ENCODE measurements at places on chromosomes 5 and 9.

DNA sequence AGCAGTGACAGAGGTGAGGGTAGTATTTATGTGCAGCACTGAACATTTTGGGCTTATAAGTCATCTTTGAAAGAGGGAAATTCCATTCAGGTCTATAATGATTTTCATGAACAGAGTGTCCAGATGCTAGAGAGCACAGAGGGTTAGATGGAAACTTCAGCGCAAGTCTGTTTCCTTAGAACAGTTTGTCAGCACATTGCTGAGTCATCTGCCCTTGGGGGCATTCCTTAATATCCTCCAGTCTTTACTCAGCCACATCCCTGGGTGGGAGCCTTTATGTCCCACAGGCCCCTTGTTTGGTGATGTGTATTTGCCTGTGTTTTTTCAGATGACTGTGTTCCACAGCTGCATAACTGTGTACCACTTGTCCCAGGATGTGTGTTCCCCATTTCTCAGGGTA is 138.5 kb upstream of the S1PR3 start:
- DNase-seq = no peak

DNA sequence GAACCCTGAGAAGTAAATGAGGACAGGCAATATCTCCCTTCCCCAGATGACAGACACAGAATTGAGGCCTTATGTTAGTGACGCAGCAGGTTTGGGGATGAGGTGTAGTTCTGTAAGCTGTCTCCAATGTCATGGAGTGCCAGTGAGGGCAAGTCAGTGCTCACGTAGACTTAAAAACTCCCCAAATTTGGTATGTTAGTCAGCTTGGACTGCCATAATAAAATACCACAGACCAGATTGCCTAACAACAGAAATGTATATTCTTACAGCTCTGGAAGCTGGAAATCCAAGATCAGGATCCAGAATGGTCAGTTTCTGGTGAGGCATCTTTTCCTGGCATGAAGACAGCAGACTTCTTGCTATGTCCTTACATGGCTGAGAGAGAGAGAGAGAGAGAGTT is 14.9 kb downstream of the FOXI1 start:
- DNase-seq = no peak

DNA sequence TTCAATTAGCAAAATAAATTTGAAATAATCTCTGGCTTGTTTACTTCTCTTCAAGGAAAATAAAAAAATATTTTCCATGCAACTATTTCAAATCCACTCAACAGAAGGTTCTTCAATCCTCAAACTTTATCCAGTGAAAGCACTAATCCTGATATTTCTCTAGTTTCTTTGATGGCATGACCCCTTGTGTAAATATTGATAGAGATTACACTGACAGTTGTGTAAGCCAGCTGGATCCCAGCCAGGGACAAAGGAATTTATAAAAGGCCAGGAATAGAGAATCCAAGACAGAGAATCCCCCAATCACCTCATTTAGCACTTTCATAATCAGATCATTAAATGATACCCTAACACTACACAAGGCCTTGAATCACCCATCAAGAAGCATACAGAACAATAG is 135.2 kb downstream of the GNA14 start:
- no peak for DNase-seq

GRCh38 chr9:90967145-90967538 is 165.5 kb downstream of the SYK start:
- no peak for DNase-seq

GRCh38 chr5:59036274-59036961 is 453.5 kb downstream of the RAB3C start:
- DNase-seq = no peak

DNA sequence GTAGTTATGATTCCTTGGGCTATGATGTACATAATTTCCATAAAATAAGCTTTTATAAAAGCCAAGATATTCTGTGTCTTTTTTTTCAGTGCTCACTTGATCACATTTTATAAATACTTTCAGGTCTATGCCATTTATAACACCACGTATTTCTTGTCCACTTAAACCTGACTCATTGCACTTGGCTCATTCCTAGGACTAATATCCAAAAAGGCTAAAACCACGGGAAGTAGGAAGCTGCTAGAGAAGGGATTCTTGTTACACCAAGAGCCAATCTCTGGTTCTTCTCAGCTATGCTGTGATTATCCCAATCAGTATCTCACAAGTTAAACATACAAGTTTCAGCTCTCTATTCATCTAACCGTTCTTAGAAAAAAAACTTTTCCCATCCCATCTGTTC is 80.4 kb upstream of the CDH6 start:
- DNase-seq = no peak

DNA sequence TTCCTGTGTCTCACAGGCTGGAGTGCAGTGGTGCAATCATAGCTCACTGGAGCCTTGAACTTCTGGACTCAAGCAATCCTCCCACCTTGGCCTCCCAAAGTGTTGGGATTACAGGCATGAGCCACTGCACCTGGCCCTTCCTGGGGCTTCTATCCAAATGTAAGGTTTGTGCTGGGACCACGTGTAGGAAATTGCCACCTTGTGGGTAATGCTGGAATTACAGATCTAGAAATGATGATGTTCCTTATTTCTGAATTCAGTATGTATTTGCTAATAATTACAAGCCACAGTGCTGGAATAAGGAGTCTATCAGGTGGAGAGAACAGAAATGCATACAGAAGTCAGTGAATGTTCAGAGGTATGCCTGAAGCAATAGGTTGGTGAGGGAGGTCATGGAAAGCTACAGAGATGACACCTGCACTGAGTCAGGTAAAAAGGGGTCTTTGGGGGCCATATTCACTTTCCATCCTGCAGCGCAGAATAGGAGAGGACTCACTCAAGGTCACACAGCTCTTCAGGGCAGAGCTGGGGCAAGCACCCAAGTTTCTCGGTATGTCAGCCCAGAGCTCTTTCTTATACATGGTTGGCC is 8.8 kb upstream of the IGFBPL1 start:
- no peak for DNase-seq

DNA sequence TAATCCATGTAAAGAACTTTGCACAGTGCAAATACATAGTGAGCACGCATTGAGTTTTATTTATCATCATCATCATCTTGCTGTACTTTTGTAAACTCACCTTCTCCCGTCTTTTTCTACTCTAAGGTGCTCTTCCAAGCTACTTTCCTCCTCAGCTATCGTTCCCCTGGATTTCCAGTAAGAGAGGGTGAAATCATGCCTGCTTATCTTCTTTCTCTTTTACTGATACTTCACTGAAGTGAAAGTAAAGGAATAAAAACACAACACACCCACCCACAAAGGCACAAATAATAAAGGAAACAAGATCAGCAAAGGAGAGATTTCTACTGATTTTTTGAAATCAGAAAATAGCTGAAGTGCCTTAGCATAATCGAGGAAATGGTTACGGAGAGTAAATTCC is 509.9 kb downstream of the RAB3C start:
- DNase-seq = no peak

- DNase-seq = no peak
These were observed 781 bp downstream of the FOXD1 start for GRCh38 chr5:73447530-73448462.

DNA sequence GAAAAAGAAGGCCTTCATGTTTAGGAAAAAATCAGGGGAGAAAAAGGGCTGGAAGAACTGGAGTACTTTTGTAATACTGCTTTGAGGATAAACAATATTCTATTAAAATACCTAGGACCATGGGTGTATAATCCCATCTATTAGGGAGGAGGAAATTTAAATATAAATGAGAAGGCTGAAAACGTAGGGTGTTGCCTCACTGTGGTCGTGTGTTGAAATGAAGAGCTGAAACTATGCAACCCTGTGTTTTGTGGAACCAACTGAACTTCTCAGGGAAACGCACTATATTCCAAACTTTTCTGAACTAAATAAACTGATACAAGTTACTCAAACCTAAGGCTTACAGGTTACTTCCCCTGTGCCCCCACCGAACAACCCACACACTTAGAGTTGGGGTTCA is 4.5 kb upstream of the CNTLN start:
- no peak for DNase-seq

- no peak for DNase-seq
These were observed 15.6 kb downstream of the EXOSC3 start for GRCh38 chr9:37769306-37769705.

- no peak for DNase-seq
These were observed 3.7 kb downstream of the ECSCR start for GRCh38 chr5:139458580-139459407.

- no peak for DNase-seq
These were observed 261.2 kb upstream of the CLINT1 start for GRCh38 chr5:158119961-158120723.

- DNase-seq = no peak
These were observed 97.4 kb downstream of the CDK5RAP2 start for GRCh38 chr9:120482424-120483186.

- DNase-seq = no peak
These were observed 3.8 kb downstream of the NKD2 start for GRCh38 chr5:1012313-1012841.

GRCh38 chr9:72013292-72013760 is 47.1 kb downstream of the C9orf57 start:
- no peak for DNase-seq

GRCh38 chr9:125464591-125465385 is 203.2 kb downstream of the GAPVD1 start:
- no peak for DNase-seq

DNA sequence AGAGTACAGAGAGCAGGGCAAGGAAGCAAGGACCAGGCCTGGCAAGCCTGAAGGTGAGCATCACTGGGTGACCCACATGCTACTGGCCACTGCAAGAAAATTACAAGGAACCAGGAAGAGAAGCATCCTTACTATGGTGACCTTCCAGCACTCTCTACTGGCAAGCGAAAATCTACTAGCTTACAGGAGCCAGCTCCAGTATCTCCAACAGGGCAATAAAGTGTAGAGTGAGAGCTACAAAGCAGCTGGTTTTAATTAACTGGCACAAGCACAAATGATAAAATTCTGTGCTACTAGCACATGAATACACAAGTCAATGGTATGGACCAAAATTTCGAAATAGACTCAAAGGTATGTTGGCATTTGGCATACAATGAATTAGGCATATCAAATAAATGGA is 113.3 kb upstream of the CAST start:
- no peak for DNase-seq

DNA sequence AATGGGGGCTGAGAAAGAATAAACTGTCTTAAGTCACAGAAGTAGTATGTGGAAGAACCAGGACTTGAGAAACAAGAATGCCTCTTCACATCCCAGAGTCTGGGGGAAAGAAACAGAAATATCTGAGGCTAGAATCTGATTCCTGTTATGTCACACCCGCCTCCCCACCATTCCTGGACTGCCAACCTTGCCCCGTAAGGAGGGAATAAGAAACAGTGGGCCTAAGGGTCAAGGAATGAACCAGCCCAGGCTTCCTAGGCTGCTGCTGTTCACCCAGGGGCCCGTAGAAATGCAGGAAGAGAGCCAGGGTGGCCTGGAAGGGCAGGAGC is 4.3 kb downstream of the PCDH1 start:
- DNase-seq = no peak

- DNase-seq = no peak
These were observed 8.4 kb downstream of the NDUFS4 start for GRCh38 chr5:53568871-53569270.

GRCh38 chr5:7437836-7438235 is 41.9 kb downstream of the ADCY2 start:
- DNase-seq = no peak

DNA sequence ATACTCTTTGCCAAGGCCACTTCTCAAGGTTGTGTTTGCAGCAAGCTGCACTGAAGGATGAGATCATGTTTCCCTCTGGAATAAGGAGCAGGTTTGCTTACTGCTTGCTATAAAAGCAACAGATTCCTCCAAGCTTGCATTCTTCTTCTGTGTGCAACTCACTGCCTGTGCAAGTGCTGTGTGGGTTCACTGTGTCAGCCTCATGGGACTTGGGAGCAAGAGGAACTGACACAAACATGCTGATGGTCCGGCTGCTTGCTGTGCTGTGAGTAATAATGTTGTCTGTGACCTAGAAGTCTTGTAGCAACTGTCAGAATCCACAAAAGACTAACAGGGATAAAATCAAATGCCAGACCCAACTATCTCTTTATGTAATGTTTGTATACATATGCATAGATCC is 33.6 kb upstream of the SHC3 start:
- DNase-seq = no peak

DNA sequence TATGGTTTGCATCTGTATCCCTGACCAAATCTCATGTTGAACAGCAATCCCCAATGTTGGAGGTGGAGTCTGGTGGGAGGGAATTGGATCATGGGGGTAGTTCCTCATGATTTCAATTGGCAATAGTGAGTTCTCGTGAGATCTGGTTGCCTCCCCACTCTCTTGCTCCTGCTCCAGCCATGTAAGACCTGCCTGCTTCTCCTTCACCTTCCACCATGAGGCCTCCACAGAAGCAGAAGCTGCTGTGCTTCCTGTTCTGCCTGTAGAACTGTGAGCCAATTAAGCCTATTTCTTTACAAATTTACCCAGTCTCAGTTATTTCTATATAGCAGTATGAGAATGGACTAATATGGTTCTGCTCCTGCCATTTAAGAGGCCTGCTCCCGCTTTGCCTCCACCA is 32.9 kb downstream of the SCAI start:
- DNase-seq = no peak

GRCh38 chr9:114054191-114054690 is 23.9 kb downstream of the AMBP start:
- DNase-seq = no peak

DNA sequence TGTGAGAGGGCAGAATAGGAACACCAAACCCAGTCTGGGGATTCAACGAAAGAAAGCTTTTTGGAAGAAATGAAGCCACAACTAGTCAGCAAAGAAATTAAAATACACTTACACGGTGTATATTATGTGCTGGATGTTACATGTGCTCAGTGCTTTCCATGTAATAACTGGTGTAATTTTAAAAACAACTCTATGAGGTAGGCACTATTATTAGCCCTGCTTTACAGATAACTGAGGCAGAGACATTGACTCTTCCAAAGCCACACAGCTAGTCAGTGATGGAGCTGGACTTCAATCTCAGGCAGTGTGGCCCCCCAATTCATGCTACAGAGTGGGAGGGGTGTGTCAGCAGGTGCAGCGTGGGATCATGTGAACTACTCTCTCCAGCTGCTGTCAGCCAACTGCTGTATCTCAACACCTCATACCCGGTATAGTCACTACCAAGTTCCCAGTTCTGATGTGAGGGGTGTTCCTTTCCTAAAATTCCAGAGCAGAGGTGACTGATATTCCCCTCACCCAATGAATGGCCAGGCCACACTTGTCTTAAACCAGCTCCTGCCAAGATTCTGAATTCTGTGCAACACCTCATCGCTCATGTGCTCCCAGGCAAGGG is 33.8 kb upstream of the TJP2 start:
- no peak for DNase-seq

DNA sequence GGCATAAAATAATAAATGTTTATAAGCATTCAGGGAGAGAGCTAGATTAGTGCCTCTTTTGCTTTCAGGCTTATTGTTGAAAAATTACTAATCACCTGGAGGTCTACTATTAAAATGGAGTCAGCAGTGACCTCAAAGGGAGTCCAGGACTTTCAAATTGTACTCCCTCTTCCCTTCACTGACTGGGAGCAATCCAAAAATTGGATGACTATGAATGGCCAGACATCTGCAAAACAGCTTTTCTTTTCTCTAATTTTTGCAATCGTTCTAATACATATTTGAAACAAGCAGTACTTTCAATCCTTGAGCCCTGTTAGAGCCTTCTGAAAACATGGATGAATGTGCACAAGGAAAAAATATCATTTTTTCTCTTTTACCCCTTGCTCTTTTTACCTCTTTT is 461.8 kb downstream of the TMEM232 start:
- DNase-seq = no peak
